Stimulated activated CD4-positive, alpha-beta T cell treated with anti-CD3 and anti-CD28 coated beads, Interleukin-12 subunit alpha, Interleukin-12 subunit beta, amount 100 ng/mL, for 4 hours (primary cell): ENCODE measurements at places on chromosomes 7 and 10.

GRCh38 chr7:125516194-125516593 is 586.6 kb upstream of the POT1 start:
- no peak for DNase-seq

DNA sequence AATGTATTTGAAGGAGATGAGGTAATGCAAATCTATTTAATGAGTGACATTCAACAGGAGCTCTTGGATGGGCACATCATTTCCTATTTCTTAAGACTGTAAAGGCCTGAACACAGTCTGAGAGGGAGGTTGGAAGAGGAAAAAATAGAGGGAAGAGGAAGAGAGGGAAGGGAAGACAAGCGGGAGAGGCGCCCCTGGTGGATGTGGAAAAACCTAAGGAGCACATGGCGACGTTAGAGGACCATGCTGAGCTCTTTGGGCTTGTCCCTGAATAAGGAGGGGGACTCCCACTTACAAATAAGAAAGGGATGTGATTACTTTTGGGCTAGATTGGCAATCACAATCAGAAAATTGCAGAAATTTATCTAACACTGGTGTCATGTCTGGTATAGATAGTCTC is 19.6 kb downstream of the SUN3 start:
- DNase-seq, result no peak

- no peak for DNase-seq
These were observed 65.1 kb upstream of the SFMBT2 start for GRCh38 chr10:7475939-7476338.

DNA sequence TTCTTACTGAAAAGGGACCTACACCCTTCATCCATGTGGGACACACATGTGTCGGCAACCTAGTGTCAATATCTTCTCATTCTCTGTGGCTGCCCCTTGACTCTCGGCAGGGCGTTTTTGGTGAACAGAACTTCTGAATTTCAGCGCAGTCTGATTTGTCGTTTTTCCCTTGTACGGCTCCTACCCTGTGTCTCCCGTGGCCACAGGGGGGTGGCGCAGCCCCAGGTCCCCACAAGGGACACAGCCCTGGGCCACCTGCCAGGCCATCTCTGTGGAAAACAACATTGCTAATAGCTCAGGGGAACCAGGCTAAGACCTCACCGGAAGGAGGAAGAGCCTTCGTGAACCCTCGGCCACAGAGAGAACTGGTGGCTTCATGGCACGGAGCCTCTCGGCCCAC is 53.1 kb upstream of the NKX6-2 start:
- DNase-seq, result no peak

GRCh38 chr7:30727061-30727945 is 24.6 kb upstream of the INMT start:
- DNase-seq, result no peak

- no peak for DNase-seq
These were observed 96.5 kb downstream of the ADCY1 start for GRCh38 chr7:45670717-45671116.

GRCh38 chr7:39592586-39592985 is 26.4 kb downstream of the YAE1 start:
- DNase-seq, result no peak

DNA sequence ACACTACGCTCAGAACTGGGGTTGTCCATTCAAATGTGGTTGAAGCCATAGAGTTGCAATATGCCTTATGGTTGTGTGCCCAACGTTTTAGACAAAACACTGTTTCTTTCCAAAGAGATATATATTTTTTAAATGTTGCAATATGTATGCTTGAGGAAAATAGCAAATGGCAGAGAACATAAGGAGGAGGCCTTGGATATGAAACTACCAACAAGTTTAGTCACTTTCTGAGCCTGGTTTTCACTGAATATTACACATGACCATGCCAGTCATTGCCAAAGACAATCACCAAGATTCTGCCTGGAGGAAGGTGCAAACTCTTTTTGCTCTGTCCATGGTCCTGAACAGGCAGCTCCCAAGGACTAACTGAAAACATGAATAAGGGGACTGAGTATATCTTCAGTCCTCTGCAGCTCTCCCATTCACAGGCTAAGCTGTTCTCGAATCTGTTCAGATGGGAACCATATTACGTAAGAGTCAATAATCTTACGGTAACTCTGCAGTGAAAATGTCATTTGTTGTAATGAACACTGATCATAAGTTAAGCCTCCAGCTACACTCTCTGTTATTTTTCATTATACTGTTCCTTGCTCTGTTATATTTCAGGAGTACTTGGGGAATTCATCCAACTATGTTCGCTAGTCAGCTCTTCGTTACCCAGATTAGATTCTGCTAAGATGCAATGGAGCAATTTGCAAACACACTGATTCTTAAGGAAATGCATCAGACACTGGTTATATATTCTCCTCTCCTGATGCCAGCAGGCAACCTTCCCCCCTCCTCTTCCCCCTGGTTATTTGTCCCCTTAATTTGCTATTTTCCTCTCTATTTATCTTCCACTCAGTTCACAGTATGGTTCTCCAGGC is 90.7 kb upstream of the C1QL3 start:
- DNase-seq, result no peak

GRCh38 chr7:12754179-12754578 is 66.7 kb downstream of the ARL4A start:
- DNase-seq, result no peak

- DNase-seq, result no peak
These were observed 41.8 kb downstream of the ZCCHC24 start for GRCh38 chr10:79403441-79404230.

DNA sequence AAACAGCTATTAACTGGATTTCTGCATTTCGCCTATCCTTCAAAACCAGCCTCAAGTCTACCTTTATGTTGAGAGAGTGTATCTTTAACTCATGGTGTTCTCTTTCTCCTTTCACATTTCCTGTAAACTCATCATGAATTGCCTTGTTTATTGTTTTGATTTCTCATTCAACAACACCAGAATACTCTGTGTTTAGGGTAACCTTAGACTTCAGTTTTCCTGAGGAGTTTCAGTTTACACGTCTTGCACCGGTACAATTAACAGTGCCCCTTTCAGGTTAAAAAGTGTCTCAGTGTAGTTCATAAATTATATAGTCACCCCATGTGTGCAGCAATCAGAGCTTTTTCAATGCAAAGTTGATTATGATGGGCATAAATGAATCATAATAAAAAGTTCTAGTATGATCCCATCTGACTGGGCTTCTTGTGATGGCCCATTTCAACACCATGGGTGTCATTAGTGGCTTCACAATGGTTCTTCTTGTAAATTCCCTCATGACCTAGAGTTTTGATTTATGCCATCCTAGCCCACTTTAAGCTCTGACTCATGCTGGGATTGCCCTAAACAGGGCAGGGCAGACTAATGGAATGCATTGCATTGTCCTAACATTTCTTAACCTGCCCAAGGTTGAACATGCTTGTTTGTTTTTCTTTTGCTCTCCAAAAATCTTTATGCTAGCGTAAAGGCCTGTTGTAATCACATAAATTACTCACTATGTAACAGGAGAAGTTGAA is 22.0 kb downstream of the ITGB8 start:
- no peak for DNase-seq

DNA sequence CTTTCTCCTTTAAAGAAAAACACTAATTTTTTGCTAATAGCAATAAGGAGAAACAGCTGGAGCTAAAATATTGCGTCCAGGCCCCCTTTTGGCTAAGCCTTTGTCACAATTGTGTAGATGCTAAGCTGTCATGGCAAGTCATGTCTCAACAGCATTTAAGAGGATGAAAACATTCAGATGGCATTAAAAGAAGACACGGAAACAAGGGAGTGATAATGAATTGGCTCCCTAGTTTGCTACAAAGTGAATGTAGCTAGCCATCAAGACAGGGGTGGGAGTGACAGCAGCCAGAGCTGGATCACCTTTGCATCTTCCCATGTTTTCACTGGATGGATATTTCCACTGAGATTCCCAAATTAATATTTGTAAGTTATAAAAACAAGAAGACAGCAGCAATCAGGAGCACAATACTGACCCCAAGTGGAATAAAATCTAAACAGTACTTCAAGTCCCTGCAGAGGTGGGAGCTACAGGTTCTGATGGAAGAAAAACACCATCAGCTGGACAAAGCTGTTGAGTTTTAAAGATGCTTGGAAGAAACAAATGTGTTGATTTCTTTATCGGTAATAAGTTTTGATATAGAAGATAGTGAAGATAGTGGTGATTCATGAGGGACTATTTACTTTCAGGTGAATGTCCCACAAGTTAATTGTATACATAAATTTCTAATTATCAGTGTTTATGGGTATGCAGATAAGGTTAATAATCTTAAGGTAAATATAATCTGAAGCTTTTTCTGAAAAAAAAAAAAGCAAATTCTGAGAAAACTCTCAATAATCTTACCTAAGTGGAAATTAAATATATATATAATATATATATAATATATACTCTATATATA is 129.4 kb downstream of the SLC16A9 start:
- no peak for DNase-seq

DNA sequence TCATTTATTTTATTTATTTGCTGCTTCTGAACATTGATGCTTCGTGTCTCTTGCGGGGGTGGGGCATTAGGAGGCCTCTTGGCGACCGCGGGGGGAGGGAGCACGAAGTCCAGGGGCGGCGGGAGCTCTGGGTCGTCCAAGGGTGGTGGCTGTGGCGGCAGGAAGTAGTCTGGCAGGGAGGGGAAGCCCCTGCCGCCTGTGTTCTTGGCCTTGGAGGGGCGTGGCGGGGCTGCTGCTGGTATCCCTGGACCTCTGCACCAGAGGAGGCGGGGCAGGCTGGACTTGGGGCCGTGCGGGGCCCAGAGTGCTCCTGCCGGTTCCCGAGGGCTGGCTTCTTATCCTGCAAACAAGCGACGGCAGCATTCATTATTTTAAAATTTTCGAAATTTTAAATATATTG is 70.5 kb upstream of the ABI1 start:
- DNase-seq, result no peak
